Activated naive CD8-positive, alpha-beta T cell treated with anti-CD3 and anti-CD28 coated beads, Interleukin-2, amount 10 ng/mL, durations not matched to agents 7 days and 5 days (primary cell): ENCODE measurements at places on chromosomes 3 and 15. TPM values are rescaled to one million over a fixed set of nuclear protein-coding genes. Genes with fewer than 3 reads are reported as not detected.

Gene FXR1
- total RNA-seq = 140 TPM

DNA sequence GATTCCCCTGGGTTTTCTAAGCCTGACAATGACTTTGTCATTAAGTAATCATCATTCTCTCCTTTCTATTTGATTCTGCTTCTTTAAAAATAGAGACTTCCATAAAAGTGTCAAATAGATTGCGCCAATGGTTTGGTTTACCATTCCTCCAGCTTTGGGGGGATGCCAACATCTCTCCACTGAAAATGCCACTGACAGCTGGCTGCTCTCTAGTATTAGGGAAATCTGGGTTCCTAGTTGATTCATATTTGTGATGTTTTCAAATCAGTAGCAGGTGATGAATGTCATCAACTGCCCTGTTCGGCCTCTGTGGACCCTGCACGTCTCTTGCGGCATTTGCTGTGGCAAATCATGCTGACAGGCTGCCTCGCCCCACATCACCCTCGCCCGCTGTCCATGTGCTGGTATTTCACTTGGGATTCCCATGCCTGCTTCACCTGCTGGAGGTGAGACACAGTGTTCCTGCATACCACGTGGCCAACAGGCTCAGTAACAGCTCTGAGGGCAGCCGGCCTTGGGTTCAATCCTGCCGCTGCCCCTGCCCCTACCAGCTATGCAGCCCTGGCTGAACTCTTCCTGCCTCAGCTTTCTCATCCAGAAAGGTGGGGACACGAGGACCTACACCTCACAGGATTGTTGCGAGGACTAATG lies 28.1 kb downstream of the ZXDC start:
- DNase-seq = no peak

DNA sequence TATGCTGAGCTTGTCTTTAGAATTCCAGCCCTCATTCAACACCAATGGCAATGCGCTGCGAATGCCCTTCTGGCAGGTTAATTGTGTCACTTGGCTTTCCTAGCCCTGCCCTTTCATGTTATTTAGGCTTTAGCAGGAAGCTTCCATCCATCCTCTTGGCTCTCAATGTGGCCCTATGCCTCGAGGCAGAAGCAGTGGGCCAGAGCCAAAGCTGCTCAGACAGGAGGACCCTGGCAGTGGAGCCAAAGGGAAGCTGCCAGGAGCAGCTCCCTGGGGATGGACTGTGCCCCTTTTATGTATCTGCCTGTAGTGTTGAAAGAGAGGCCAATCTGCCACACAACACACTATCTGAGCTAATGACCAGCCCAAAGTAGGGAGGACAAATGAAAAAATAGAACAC lies 376.4 kb downstream of the CTNNB1 start:
- DNase-seq = no peak

DNA sequence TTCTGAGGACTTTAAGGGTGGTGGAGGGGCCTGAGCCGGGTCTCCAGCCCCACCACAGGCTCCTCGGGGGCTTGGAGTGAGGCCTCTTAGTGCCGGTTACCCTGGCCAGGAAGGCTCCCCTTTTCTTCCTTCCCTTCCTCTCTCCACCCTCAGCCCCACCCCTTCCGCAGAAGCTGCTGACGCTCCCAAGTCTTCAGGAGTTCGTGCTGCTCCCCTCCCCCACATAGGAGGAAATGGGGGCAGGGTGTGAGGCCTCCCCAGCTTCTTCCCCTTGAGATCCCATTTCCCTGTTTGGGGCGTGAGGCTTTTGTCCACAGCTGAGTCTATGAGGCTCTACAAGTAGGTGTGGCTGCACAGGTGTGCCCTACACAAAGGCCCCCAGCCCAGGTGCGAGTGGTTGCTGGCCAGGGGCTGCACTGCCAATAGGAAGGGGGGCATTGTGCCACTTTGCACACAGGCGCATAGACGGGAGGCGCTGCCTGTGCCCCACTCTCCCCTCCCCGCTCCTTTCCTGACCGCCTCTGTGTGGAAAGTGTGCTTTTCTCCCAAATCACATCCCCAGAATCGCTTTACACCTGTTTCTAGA lies 915 bp upstream of the CALML4 start:
- DNase-seq = no peak

- no peak for DNase-seq
Measured at GRCh38 chr3:123953735-123954134, 7.3 kb downstream of the CCDC14 start.
